ENCODE measurements at places on chromosomes 1 and 21. TPM values are rescaled to one million over a fixed set of nuclear protein-coding genes. Genes with fewer than 3 reads are reported as not detected.
A peak's percentile ranks its signal among the peaks of the same experiment; 100 is the strongest.

The TRIM45 gene
- 2.1 TPM for total RNA-seq

The CFAP74 gene
- total RNA-seq = not detected

The LHX8 gene
- not detected for total RNA-seq

The SMIM11 gene
- 14.5 TPM for total RNA-seq

The TAS1R1 gene
- total RNA-seq = not detected

The AMIGO1 gene
- total RNA-seq = 12.1 TPM

The UBL4B gene
- total RNA-seq = not detected

The NOS1AP gene
- total RNA-seq = 7.8 TPM

The MIA3 gene
- 35.9 TPM for total RNA-seq

The SPRR2B gene
- not detected for total RNA-seq

The CHI3L2 gene
- 2.6 TPM for total RNA-seq

The CRNN gene
- total RNA-seq = not detected

The AMY1B gene
- total RNA-seq = not detected

The TNFRSF1B gene
- 19.7 TPM for total RNA-seq

DNA sequence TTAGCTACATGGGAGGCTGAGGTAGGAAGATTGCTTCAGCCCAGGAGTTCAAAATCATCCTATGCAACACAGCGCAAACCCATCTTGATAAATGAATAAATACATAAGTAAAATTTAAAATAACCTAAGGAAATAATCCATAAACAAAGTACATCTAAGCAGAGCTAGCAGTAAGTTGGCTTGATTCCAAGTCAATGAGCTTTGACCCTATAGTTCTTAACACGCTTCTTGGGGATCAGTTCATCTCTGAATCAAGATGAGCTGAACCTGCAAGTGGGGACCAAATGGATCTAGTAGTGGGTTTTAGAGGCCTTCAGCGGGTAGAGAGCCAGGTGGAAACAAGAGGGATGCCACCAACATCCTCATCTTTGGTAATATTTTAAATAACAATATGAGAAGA lies 31.5 kb upstream of the PHGDH start:
- DNase-seq = no peak

GRCh38 chr1:236113324-236114032 lies 28.9 kb upstream of the GPR137B start:
- DNase-seq = no peak

- DNase-seq = no peak
Observed at GRCh38 chr1:176178316-176178715, 28.8 kb downstream of the COP1 start.

- DNase-seq = no peak
Observed at GRCh38 chr1:97780884-97781283, 139.9 kb downstream of the DPYD start.

DNA sequence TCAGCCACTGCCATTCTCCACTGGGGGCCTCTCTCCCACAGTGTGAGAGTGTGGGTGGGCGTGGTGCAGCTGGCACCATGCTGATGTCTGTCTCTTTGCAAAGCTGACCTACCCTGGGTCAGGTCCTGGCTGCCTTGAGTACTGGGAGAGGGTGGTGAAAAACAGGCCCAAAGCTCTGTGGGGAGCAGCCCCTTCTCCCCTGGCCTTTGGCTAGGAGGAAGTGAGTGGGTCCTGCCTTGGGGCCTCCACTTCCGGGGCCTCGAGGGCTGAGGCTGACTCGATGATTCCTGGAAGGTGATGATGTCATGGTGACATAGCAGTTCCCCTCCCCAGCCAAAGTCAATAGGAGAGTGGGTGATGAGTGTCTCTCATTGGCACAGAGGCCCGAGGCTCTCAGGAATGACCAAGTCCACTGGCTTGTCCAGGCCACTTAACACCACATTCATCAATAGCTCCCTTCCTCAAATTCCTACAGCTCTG lies 53.0 kb downstream of the IER5 start:
- DNase-seq = peak; percentile 67

GRCh38 chr1:43786960-43787359 lies 79.6 kb downstream of the ST3GAL3 start:
- peak; percentile 84 for DNase-seq

DNA sequence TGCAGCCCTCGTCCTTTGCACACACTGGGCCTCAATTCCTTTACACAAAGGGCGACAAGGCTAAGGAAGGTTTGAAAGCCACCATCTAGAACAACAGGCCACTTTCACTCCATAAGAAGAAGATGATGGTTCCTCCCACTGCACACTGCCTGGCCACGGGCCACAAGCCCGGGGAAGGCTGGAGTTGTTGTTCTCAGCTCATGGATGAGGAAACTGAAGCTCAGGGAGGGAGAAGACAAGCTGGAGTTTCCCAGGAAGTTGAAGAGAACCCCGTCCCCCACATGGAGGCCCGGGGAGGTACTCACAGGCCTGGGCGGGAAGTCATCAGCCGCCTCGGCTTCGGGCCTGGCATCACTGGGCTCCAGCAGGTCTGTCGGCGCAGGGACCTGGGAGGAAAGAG lies 24.6 kb upstream of the DDOST start:
- no peak for DNase-seq

- DNase-seq = no peak
Observed at GRCh38 chr1:50493710-50494109, 70.5 kb upstream of the DMRTA2 start.

GRCh38 chr1:240644732-240645131 lies 32.8 kb upstream of the GREM2 start:
- no peak for DNase-seq

DNA sequence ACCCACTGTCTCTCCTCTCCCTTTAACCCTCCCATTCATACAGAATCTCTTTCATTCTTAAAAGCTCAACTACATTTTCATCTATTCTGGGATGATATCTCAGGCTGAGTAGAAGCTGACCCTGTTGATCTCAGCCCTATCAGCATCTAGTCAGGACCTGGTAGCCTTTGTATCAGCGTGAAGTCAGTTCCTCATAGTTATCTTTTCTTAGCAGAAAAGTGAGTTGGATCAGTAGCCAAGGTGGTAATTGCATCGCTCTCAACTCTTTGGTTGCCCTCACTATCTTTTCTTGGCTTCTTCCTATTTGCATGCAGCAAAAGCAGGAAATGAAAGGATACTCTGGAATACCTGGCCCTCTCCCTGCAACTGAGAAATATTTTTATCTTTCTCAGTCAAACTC lies 13.6 kb upstream of the GOLT1A start:
- DNase-seq = no peak

GRCh38 chr1:66350001-66350547 lies 183.9 kb upstream of the SGIP1 start:
- no peak for DNase-seq

GRCh38 chr1:22105611-22106207 lies 37.2 kb downstream of the WNT4 start:
- no peak for DNase-seq

DNA sequence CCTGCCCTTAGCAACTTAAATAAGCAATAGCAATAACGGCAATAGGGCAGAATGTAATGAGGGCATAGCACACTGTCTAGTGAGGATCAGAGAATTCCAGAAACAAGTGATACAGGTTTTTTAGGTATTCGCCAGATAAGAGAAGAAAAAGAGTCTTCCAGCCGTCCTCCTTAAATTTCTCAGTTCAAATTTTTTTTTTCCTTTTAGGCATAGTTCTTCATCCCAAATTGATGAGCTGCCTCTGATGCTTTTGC lies 1.8 kb downstream of the PIGV start:
- DNase-seq = no peak

DNA sequence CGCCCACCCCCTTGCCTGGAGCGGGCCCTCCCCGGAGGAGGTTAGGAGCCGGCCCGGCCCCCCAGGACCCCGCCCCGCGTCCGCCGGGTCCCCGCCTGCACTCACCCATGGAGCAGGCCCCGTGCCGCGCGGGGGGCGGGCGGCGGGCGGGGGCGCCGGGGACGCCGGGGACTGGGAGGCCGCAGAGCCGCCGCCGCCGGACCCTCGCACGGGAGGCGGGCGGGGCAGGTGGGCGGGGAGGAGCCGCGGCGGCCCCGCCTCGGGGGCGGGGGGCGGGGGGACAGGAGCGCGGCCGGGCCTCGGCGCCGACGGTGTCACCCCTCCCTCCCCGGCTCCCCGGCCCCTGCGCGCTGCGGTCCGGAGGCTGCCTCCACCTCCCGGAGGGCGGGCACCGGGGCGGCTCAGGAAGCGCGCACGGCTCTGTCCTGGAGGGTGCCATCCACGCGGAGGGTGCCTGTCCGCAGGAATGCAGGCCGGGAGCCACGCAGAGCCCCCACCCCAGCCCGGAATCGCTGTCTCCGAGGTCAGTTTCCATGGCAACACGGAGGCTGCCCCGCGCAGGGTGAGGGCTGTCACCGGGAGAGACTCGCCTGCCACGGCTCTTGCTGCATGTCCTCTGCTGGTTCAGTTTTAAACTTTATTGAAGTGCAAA lies 5.9 kb upstream of the PLEKHG5 start:
- no peak for DNase-seq

GRCh38 chr1:26998429-26999300 lies 5.2 kb downstream of the TRNP1 start:
- no peak for DNase-seq

- DNase-seq = no peak
Observed at GRCh38 chr1:228381356-228381755, 25.3 kb downstream of the TRIM11 start.

DNA sequence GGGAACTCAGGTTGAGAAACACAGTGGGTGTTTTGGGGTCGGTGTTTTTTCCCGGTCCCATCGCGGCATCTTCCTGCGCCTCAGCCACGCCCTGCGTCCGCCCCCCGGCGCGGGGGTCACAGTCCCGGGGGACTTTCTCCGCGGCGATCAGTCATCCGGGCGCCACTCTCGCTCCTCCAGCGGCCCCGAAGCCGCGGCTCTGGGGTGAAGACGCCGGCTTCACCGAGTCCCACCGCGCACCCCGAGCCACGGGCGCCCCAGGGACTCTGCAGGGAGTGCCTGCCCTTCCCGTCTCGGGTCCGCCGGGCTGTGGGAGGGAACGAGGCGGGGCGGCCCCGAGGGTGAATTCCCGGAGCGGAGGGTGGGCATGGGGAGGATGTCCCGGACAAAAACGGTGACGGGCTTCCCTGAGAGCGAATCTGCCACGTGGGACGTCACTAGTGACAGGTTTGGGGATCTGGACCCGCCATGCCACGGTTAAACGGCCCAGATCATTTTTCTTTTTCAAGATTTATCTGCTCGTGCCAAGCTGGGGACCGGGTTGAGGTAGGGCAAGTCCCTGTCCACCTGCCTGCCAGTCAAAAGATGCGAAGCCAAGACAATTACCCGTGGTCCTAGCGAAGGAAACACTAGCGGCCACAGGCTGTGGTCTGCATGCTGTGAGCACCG lies 717 bp upstream of the BATF3 start:
- DNase-seq = peak; percentile 75

GRCh38 chr1:47978486-47978885 lies 18.7 kb downstream of the TRABD2B start:
- no peak for DNase-seq

DNA sequence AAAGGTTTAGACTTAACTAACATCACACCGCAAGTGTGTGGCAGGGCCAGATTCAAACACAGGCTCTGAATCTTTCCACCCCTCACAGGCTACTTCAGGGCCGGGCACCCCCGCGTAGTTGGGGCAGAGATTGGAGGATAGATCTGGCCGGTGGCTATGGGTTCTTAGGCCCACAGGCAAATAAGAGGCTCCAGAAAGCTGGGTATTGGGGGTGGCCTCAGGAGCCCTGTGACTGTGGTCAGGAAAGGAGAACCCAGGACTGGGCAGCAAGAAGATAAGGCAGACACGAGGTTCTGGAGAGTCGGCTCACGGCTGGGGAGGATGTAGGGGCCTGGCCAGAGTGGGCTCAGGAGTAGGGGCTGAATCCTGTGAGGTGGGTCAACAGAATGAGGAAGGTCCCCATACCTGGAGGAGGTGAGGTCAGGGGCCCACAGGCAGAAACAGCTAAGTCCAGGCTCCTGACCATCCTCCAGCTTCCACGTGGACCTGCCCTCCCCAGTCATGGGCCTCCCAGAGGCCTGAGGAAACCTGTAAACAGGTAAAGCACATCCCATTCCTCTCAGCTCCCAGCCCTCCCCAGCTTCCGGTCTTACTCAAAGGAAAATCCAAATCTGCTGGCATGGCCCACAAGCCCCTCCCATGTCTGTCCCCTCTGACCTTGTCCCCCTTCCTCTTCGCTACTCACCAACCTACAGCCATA lies 306.2 kb downstream of the MATN1 start:
- DNase-seq = peak; percentile 52

GRCh38 chr1:109762821-109763645 lies 690 bp downstream of the EPS8L3 start:
- peak; percentile 54 for DNase-seq

DNA sequence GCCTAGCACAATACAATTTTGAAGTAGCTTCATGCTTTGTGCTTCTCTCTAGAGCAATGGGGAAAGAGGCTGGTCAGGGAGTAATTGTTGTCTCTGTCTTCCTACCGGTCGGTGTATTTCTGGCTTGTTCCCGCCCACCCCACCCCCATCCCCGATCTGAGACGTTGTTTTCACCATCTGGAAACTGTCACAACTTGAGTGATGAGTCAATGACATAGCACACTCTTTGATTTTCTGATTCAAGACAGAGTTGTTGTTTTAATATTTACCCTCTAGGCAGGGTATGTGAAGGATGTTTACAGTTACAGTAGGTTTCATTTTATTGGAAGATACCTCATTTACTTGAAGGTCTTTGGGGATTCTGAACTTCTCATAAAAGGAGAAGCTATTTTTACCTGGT lies 7.0 kb downstream of the IL12RB2 start:
- no peak for DNase-seq

DNA sequence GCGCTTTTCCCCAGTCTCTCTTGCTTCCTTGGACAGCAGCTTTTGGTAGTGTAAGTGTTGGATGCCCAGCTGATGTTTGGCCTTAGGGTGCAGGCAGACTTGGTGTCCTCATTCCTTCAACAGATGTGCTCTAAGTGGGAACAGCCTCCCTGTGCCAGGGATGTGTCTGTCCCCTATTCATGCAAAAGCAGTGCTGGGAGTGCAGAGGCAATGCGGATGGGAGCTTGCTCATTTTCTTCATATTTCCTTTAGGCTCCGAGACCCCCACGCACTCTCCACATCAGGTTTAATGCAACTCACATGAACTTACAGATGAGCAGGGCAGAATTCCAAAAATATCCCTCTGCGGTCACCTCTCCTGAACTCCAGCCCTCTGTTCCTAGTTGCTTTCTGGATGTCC lies 96.1 kb downstream of the IER5 start:
- DNase-seq = no peak

DNA sequence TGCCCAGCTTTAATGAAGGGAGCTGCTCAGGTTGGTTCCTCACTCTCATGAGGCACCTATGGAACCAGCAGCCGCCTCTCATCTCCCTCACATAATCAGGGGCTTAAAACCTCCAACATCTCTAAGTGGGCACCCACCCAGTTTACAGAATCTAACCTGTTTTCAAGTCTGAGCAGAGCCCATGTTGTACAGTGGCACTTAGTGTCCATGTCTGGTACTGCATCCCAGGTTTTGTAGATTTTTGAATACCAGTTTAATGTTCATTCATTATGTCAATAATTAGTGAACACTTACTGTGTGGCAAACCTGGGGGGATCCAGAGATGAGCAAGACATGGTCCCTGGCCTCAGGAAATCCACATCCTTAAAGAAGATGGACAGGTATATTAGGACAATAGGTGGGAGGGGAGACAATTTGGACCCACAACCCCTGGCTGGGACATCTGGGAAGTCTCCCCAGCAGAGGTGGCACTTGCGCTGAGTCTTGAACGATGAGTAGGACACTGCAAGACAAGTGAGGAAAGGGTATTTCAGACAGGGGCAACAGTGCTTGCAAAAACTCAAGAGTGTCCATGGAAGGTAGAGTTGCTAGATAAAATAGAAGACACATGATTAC lies 83.3 kb downstream of the LACTBL1 start:
- no peak for DNase-seq
